ENCODE measurements at places on chromosomes 7 and 10.

GRCh38 chr7:46775020-46775419, 806.9 kb downstream of the TNS3 start:
- no peaks in the 10 kb centered on the region for H3K36me3 ChIP-seq
- H3K4me3 ChIP-seq = no peak overlapping the region
- no peaks in the 10 kb centered on the region for H3K4me1 ChIP-seq
- H3K27me3 ChIP-seq = no peaks in the 10 kb centered on the region

GRCh38 chr10:5963071-5963470, 14.3 kb downstream of the IL15RA start:
- no peaks in the 10 kb centered on the region for H3K4me1 ChIP-seq
- H3K4me3 ChIP-seq = no peak overlapping the region
- H3K36me3 ChIP-seq = peaks cover 58% of the 10 kb centered on the region
- H3K27me3 ChIP-seq = no peaks in the 10 kb centered on the region
- H3K27ac ChIP-seq = no peak overlapping the region

- H3K4me1 ChIP-seq = no peaks in the 10 kb centered on the region
- H3K4me3 ChIP-seq = no peak overlapping the region
- H3K27ac ChIP-seq = no peak overlapping the region
Observed at GRCh38 chr7:81299711-81300110, 380.9 kb upstream of the SEMA3C start.

GRCh38 chr10:124227988-124228387, 134.6 kb upstream of the CHST15 start:
- H3K36me3 ChIP-seq = no peaks in the 10 kb centered on the region
- H3K27ac ChIP-seq = no peak overlapping the region
- H3K4me3 ChIP-seq = no peak overlapping the region
- DNase-seq = no peak

Measured in upper lobe of left lung (tissue), 6 donors.